ENCODE measurements at places on chromosomes 16 and 17. TPM values are rescaled to one million over a fixed set of nuclear protein-coding genes. Genes with fewer than 3 reads are reported as not detected.

The PDILT gene
- total RNA-seq = not detected

The ZNF764 gene
- total RNA-seq = 3.6 TPM

The PRR29 gene
- total RNA-seq = not detected

The FOXF1 gene
- total RNA-seq = not detected

The SOST gene
- not detected for total RNA-seq

The RASD1 gene
- 3.6 TPM for total RNA-seq

The LITAFD gene
- not detected for total RNA-seq

The RETREG3 gene
- 85.5 TPM for total RNA-seq

The TBKBP1 gene
- 8.9 TPM for total RNA-seq

The FADS6 gene
- 0.24 TPM for total RNA-seq

The KIFC3 gene
- 107 TPM for total RNA-seq

The NDRG4 gene
- total RNA-seq = 15.9 TPM

The APOBR gene
- not detected for total RNA-seq
